ENCODE measurements at places on chromosomes 2 and 18.

GRCh38 chr2:192558637-192559036, 363.9 kb upstream of the TMEFF2 start:
- DNase-seq = no peak

GRCh38 chr2:63301481-63301880, 250.9 kb downstream of the OTX1 start:
- DNase-seq = no peak

DNA sequence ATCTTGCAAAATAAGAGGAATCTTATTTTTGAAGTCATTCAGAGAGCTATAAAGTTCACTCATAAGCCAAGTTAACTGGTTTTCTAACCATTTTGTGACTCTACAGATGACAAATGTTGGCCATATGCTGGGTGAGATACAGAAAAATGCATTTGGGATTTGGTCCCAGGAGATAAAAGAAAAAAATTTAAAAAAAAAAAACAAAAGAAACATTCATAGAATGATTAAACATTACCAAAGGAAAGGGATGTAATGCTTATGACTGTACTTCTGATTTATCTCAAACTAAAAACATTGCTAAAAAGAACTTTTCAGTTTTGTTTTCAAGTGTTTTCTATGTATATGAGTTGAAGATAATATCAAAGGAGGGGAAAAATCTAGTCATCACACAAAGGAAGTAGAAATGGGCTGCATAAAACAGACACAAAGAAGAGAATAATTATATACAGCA, 43.1 kb downstream of the PELI1 start:
- no peak for DNase-seq

GRCh38 chr2:36338827-36339145, 16.8 kb upstream of the CRIM1 start:
- no peak for DNase-seq

- DNase-seq = no peak
Measured at GRCh38 chr2:203813684-203814083, 53.9 kb upstream of the CTLA4 start.

DNA sequence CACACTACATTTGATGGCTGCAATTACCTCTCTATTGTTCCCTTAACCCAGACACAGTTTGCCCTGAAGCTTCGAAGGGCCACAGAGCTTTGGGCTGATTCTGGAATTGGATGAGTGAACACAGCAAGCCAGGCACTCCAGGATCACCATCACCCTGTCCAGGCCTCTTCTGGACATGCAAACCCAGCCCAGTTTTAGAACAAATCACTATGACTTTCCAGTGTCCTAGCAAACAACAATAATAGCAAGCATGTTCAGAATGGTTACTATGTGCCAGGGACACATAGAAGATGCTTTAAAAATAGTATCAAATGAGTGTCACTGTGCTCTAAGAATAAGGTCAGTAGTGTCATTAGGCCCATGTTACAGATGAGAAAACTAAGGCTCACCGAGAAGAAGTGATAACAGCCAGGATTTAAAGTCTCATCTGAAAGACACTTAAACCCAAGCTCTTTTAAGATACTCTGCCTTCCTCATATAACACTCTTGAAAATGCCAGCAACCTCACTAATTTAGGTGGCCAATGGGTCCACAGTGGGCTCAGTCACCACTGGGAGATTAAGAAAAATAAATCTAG, 191.7 kb upstream of the STK17B start:
- no peak for DNase-seq

DNA sequence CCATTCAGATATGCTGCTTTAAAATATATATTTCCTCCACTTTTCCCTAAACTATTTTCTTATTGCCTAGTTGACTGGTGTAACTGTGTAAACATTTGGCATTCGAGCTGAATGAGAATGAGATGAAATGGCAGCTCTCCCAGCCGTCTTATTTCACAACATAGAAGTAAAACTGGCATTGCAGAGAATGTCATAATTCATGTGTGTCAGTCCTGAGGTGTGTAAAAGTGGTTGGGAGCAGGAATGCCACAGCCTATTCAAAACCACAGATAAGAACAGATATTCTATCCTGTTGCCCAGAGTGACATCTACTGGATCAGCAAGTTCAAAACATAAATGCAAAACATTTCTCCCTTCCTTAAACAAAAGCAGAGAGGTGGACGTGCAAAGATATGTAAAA, 565.5 kb upstream of the CHAC2 start:
- DNase-seq = no peak

GRCh38 chr2:241942416-241943208, 73.1 kb downstream of the RTP5 start:
- no peak for DNase-seq

GRCh38 chr2:230498506-230499107, 82.6 kb downstream of the SP100 start:
- DNase-seq = no peak

GRCh38 chr2:161983866-161984265, 90.1 kb downstream of the DPP4 start:
- DNase-seq = no peak

DNA sequence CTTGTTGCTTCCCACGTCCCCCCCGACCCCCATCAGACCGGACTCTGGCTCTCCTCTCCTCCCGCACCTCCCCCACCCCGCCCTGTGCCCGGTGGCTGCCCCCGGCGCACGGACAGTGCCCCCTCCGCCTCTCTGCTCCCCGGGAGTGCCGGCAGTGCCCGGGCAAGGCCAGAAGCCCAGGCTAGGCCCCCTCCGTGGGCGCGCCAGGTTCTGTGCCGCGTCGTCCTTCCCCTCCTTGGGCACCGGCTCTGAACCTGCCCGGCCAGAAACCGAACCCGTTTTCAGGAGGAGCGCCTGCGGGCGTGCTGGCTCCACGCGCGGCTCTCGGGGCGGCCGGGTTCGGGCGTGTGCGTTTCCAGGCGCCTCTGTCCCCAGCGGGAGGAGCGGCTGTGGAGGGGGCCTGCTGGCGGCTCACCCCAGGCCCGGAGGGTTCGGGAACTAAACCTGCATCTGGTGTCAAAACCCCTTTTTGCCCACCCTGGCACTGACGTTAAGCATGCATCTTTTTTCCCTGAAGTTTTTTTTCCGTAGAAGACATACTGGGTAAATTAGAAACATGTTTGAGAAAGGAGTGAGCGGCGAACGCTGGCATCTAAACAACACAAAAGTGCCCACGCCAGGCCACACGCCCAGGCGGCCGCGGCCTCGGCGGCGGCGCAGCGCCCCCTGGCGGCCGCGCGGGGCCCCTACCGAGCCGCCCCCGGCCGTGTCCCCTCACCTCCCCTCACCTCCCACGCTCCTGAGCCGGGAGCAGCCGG, 123.9 kb upstream of the SLC1A4 start:
- DNase-seq = peak; percentile 29

GRCh38 chr2:238914648-238915015, 66.7 kb downstream of the TWIST2 start:
- DNase-seq = no peak

DNA sequence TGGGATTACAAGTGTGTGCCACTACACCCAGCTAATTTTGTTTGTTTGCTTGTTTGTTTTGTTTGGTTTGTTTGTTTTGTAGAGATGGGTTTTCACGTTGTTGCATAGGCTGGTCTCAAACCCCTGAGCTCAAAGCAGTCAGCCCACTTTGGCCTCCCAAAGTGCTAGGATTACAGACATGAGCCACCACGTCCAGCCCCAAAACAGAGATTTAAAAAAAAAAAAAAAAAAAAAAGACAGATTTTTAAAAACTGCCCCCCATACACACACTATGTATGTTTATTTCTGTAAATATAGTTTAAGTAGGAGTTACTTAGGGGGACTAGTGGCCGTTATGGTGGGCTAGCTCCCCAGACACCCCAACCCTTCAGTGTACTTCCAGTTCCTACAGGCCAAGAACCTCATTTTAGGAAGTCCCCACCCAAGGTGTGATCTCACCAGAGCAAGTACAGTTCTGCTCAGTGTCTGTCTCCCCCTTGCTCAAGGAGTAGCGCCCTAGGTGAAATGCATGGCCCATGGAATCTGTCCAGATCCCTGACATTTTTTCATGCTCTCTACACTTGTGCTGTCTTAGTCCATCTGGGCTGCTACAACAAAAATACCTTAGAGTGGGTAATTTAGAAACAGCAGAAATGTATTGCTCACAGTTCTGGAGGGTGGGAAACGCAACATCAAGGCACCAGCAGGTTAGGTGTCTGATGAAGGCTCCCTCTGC, 1.6 kb upstream of the TMBIM1 start:
- no peak for DNase-seq

DNA sequence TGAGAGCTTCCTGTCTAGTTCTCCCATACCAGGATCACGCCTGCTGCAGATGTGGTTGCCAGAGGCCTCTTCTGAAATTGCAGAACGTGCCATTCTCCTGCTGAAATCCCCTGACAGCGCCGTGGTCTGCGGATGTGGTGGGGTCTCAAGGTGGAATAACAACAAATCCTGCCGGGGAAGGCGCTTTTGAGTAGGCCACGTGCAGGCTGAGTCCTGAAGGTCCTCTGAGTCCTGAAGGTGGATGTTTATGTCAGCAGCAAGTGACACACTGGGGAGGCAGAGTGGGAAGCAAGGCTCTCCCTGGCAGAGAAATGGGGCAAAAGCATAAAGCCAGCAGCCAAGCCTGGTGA, 241.4 kb downstream of the MYCN start:
- DNase-seq = no peak

DNA sequence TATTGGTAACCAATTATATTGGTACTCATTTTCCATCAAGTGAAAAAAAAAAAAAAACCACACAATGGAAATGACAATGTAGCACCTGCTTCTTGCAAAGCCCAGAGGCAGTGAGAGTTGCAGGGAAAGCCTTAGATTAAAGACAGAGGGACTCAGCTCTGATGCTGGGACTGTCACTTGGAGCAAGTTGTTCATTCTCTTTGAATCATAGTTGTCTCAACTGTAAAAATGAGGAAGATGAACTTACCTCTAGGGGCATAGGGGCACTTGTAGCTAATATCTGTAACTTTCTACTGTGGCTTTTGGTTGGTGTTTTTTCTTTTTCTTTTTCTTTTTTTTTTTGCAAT, 81.4 kb upstream of the LPIN2 start:
- DNase-seq = no peak

GRCh38 chr2:239590276-239590675, 189.5 kb upstream of the HDAC4 start:
- no peak for DNase-seq

GRCh38 chr2:53697686-53698085, 69.9 kb upstream of the CHAC2 start:
- no peak for DNase-seq

- no peak for DNase-seq
Measured at GRCh38 chr2:179518830-179519229, 254.2 kb upstream of the SESTD1 start.

DNA sequence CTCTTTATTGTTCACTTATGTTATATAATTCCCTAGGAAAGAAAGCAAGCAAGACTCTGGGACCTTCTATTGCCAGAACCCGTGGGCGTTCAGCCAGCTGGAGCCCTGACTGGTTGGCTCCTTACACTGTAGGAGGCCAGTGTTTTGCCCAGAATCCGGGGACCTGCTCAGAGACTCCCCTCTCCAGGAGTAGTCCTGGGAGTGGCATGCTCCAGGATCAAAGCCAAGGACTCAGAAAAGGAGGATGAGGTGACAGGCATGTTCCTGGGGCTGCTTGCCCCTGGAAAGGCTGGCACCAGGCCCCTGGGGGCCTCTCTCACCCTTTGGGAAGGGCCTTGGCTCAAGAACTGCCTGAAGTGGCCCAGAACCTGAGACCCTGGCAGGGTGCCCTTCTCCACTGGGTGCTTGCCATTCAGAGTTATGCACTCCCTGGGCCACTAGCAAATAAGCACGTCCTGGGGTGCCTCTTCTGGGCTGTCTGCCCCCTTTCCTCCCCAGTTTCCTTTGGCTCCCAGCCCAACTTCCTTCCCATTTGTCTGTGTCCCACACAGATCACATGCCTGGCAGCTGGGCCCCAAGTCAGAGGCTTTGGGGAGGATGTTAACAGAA, 19.6 kb upstream of the KIF3C start:
- DNase-seq = no peak

- DNase-seq = no peak
Measured at GRCh38 chr18:62904396-62905285, 189.3 kb downstream of the PHLPP1 start.

DNA sequence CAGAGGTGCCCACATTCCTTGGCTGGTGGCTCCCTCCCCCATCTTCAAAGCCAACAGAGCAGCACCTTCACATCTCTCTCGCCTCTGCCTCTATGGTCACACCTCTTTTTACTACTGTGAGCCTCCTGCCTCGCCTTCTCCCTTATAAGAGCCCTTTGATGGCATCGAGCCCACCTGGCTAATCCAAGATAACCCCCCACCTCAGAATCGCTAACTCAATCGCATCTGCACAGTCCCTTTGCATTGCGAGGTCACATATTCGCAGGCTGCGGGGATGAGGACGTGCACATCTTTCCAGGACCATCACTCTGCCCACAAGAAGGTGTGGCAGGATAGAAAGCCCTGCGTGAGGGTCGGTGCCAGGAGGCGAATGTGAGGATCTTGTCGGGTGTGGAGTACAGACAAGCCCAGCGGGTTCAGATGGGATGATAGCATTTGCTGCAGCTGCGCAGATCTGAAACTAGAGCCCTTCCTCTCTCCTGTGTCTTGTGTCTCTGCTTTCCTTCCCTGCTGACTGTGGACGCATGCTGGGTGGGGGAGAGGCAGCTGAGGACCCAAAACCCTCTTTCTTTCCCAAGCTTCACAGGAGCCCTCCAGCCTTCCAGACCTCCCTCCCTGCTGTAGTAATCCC, 148.3 kb upstream of the HDAC4 start:
- no peak for DNase-seq

GRCh38 chr18:79848579-79849327, 51.0 kb downstream of the KCNG2 start:
- no peak for DNase-seq

- DNase-seq = no peak
Measured at GRCh38 chr18:51400721-51401120, 203.2 kb upstream of the MEX3C start.

DNA sequence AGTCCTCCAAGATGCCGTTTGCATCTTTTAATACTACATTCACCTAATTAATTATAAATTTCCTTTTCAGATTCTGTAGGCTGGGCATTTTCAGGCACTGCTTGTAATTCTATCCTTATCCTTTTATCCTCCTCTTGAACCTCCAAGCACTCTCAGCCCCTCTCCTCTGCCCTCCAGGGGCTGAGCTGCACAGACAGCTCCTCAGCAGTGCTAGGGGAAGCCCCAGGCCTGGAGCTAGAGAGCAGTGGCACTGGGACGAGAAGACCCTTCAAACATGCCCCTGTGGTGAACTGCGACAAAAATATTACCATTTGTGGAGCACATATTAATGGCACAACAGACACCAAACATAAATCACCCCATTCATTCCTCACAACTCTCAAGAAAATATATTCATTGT, 32.9 kb downstream of the CFAP210 start:
- no peak for DNase-seq

DNA sequence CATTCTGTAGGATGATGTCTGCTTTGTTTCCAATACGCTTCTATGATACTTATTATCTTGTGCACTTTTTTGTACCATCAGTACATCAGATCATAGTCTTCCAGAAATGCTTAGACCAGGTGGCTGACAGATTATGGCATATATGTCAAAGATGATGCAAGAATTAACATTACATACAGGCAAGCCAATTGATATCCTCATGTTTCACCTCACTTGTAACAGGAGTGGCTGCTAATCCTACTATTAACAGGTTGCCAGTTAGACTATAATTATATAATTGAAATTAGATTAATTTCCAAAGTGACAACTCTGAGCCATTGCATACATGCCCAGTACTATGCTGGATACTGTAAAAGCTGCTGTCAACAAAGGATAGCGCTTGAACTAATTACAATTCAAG, 77.2 kb downstream of the TLK1 start:
- DNase-seq = no peak

- DNase-seq = no peak
Measured at GRCh38 chr18:6521803-6522418, 107.2 kb upstream of the L3MBTL4 start.

- no peak for DNase-seq
Measured at GRCh38 chr18:13801260-13801601, 22.7 kb upstream of the MC5R start.
